NCI-H1417 treated with DMSO at 0.1 percent for 48 hours (cell line): ENCODE measurements at places on chromosomes 16 and 17.

DNA sequence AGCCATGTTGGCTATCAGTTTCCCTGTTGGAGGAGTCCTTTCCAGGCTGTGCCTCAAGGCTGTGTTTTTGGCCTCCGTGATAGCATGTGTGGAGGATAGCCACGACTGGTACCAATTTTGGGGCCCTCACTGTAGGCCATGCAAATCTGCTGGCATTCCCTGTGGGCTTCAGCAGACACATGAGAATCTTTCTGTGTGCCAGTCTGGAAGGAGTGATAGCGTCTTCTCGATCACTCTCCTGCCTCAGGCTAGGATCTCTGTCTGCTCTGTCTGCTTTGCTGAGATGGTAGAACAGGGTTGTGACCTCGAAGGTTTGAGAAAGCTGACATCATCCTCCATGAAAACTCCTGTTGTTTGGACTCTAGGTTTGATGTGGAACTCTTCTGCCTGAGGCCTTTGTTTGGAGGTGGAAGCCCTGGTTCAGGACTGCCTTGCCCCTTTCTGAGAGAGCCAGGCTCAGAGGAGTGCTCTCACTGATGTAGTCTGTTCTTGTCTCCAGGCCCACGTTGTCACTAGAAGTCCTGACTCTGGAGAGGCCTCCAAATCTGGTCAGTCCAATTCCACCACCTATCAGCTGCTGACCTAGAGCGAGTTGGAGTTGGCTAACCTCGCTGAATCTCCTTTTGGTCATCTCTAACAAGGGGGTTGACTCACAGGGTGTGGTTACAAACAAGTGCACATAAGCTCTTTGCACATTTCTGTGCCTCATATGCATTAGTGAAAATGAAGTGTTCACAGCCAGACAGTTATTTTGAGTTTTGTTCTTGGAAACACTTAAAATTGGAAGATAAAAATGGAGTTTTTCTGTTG is 12.1 kb upstream of the EDC4 start:
- DNase-seq, result no peak

DNA sequence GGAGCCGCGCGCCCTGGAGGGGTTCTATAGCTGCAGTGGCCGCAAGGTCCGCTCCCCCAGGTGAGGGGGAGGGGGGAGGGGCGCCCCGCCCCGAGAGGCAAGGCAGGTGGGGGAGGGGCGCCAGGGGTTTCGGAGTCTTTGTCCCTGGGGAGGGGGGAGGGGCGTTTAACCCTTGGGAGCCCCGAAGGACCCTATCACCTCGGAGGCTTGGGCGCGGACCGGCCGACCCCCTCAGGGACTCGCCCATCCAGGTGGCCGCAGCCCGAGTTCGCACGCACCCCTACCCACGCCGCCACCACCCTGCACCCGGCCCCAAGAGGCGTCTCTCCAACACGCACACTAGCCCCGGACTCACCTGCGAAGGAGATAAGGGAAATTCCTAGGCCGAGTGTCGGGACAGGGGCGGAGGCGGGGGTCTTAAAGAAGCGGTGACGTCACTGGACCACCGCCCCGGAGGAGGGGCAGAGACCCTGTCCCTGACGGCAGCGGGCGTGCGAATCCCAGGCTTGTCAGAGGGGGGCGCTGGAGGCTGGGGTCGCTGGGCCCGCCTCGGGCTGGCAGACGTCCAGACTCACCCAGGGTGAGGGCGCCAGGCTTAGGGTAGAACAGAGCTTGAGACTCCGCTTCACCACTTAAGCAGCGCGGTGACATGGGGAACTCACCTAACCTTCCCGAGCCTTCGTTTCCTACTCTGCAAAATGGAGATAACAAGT is at the start of gene CLDN6:
Gene CLDN6, minus strand, starts transcription at position 390 of the 713 bp plus-strand sequence. CDS start 2,162 bp downstream, outside the sequence.
- no peak for DNase-seq

DNA sequence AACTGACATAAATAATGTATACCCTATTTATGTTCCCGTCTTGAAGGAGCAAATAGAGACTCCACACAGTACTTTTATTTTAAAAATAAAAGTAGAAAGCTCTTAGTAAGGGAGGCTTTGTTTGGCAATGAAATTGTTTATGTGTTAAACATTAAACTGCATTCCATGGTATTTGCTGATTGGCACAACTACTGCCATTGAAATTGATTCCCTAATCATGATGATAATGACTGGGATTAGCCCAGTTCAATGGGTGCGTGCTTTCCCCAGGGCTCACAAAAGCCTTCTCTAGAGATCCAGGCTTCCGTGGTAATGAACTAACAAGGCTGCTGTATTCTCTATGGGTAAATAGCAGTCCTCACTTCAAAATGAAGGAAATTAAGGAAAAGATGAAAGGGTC is 67.5 kb downstream of the GPRC5B start:
- no peak for DNase-seq

GRCh38 chr17:37831492-37831891 is 86.6 kb upstream of the HNF1B start:
- no peak for DNase-seq

DNA sequence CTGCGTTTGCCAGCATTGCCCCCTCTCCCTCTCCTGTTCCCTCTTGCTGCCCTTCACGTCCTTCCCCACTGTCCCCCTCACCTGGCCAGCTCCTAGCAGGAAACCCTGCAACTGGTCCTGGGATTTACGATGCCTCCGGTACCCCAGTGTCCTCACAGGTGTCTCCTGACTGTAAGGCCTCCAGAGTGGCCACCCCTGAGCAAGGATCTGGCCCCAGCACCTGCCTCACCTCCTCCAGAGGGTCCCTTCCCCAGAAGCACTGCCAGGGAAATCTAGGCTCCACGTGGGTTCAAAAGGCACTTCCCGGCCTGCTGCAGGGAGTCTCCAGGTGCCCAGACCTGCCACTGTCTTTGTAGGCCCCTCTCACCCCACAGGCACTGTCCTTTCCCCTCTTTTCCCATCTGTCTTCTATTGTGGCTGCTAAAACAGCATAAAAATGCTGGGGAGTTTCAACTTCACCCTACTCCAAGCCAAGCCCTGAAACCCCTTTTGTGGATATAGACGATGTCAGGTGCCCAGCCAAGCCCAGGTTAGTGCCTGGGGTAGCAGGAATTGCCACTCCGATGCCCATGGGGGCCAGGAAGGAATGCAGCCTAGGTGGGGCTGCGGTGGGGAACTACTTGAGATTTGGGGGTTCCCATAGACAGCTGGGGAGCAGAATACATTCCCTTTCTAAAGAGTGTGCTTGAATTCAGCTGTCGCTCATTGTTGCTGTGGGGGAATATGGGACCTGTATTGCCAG is 25.7 kb downstream of the RAB11FIP4 start:
- no peak for DNase-seq

DNA sequence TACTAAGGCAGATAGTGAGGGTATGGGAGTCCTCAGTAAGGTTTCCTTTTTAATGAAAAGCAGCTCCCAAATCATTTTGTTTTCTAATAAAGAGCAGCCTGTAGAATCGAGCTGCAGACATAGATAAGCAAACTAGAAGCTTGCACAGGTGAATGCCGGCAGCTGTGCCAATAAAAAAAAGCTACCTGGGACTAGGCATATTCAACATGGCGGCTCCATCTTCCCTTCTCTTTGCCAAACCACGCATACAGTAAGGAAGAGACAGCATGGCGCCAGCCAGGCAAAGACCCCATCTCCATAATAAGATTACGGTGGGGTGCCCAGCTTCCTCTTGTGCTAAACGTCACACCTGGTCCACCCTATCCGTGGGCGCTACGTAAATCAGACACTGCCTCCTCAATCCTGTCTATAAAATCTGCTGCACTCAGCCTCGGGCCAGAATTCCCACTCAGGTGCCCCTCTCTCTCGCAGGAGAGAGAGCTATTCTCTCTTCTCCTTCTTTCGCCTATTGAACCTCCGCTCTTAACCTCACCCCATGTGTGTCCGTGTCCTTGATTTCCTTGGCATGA is 92.7 kb upstream of the FA2H start:
- no peak for DNase-seq

- DNase-seq, result peak; percentile 82
Measured at GRCh38 chr17:48054238-48055185, 6.4 kb downstream of the NFE2L1 start.

GRCh38 chr16:57360321-57360935 is 1.8 kb downstream of the CCL22 start:
- DNase-seq, result no peak
